ENCODE measurements at places on chromosomes 3 and 15. TPM values are rescaled to one million over a fixed set of nuclear protein-coding genes. Genes with fewer than 3 reads are reported as not detected.

Gene MAN2C1
- total RNA-seq = 61.2 TPM

Gene FYTTD1
- 22.0 TPM for total RNA-seq

Gene PLSCR2
- total RNA-seq = not detected

Gene PATL2
- total RNA-seq = not detected

Gene ALDH1A2
- total RNA-seq = 0.84 TPM

Gene CPLX3
- not detected for total RNA-seq

Gene SCAANT1
- total RNA-seq = not detected

Gene CNTN3
- total RNA-seq = 0.84 TPM

Gene RUBCN
- 22.0 TPM for total RNA-seq

Gene ZNF774
- 0.67 TPM for total RNA-seq

Gene GPR87
- 0.17 TPM for total RNA-seq

Gene GRM7
- total RNA-seq = not detected

Gene NDN
- total RNA-seq = 93.0 TPM

Gene ARL13B
- total RNA-seq = 5.7 TPM

Gene CLSTN2
- total RNA-seq = 0.15 TPM

Gene FBXW12
- total RNA-seq = not detected

Data from bronchus fibroblast of lung (primary cell).